ENCODE measurements at places on chromosomes 11 and 22.

DNA sequence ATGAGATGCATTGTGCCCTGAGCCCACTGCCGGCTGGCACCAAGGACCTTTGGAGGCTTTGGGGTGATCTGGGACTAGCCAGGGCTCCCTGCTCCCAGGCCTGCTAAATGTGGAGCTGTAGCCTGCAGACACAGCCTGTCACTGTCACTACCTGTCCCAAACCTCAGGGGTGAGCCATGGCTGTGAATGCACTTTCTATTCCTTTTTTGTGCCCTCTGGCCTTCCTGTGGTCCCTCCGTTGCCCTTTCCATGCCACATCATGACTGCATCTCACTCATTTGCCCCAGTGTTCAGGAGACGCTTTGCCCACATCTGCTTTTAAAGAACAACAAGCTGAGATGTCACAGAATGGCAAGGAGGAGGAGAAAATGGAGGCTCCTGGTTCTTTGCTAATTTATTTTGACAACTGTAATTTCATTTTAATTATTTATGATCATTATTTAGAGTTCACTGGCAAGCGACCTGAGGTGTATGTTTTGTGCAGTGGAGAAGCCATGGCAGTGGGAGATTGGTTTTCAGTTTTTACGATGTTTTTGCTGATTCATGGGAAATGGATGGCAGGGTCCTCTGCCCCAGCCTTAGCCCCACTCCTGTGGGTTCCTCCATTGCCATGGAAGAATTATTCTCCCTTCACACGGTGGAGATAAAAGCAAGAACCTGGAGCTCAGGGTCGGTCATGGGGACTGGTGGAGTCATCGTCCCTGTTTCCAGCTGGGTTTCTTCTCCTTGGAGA lies 69.2 kb downstream of the TSPAN18 start:
- no peak for DNase-seq

- no peak for DNase-seq
Measured at GRCh38 chr22:18067548-18068341, 10.0 kb upstream of the PEX26 start.

GRCh38 chr11:115391160-115391559 lies 113.1 kb downstream of the CADM1 start:
- DNase-seq: no peak

DNA sequence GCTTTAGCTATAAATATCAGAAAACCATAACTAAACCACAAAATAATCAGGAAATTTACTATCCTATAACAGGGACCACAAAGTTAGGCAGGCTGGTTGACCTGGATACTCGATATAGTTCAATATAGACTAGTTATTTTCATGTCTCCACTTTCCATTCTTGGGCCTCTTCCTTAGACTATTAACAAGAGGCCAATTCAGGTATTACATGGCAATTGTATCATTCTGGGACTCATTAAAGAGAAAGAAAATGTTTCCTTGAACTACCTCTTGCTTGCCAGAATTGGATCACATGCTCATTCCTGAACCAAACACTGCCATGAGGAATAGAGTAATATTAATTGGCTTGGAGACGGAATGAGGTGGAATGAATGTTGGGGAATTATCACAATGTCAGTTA lies 76.0 kb downstream of the EIF3M start:
- DNase-seq: no peak

DNA sequence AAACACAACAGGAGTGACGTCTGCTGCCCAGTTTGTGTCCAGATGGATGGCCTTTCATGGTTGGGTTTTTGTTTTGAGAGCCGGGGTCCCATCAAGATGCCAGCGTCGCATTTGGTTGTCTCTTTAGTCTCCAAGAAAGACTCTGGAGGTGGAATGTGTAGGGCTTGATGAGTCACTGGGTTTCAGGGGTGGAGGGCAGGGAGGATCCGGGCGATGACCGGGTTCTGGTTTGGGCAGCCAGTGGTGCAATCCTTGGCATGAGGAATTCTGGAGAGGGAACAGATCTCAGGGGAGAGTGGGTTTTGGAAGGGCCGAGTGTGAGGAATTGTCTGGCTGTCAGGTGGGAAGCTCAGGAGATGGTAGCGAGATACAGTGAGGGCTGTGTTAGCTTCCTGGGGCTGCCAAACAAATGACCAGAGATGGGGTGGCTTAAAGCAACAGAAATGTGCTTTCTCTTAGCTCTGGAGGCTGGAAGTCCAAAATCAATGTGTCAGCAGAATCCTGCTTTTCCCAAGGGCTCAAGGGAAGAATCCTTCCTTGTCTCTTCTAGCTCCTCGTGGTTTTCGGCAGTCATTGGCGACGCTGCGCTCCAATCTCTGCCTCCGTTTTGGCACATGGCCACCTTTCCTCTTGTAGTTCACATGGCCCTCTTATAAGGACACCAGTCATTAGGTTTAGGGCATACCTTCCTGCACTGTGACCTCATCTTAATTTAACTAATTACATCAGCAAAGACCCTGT lies 26.4 kb upstream of the PPFIA1 start:
- no peak for DNase-seq

GRCh38 chr11:110327508-110327907 lies 31.1 kb upstream of the RDX start:
- no peak for DNase-seq

- DNase-seq: no peak
Measured at GRCh38 chr11:64101461-64101860, 64.5 kb downstream of the MACROD1 start.
